ENCODE measurements at places on chromosomes 13 and 19. TPM values are rescaled to one million over a fixed set of nuclear protein-coding genes. Genes with fewer than 3 reads are reported as not detected.

RAB3A gene
- 2.3 TPM for polyA plus RNA-seq

ZSCAN4 gene
- not detected for polyA plus RNA-seq

ZIC5 gene
- not detected for polyA plus RNA-seq

ZNF730 gene
- polyA plus RNA-seq, result not detected

PRKCG gene
- 0.99 TPM for polyA plus RNA-seq

SYT3 gene
- 0.94 TPM for polyA plus RNA-seq

EFNA2 gene
- polyA plus RNA-seq, result not detected

ZNF8 gene
- 1.4 TPM for polyA plus RNA-seq

DPF1 gene
- 0.19 TPM for polyA plus RNA-seq

TTC9B gene
- polyA plus RNA-seq, result not detected

GRCh38 chr13:99290894-99291293 lies 16.3 kb downstream of the GPR183 start:
- no peak overlapping the region for H3K27ac ChIP-seq
- H3K27me3 ChIP-seq, result no peaks in the 10 kb centered on the region
- no peaks in the 10 kb centered on the region for H3K36me3 ChIP-seq
- no peak overlapping the region for H3K4me3 ChIP-seq
- H3K4me1 ChIP-seq, result no peaks in the 10 kb centered on the region

DNA sequence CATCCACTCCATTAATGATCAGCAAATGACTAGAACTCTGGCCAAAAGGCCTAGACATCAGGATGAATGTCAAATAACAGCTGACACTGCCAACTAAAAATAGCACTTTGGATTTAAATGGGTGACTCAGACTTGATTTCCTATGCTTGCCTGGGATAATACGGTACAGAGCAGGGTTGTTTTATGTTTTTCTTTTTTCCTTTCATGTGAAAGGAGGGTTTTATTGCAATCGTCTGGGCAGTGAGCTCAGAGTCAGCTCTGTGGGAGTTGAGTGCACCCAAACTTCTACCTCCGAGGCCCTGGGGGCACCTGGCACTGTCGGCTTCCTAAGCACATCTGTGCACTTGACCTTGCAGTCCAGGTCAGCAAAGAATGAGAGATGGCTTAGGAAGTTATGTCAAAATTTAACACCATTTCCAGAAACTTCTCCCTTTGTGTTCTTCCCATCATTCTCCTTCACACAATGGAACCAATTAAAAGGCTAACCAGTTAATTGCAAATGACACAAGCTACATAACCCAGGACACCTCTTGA lies 134.1 kb downstream of the LACC1 start:
- H3K27ac ChIP-seq, result peak overlapping the region; percentile 36
- no peaks in the 10 kb centered on the region for H3K27me3 ChIP-seq
- no peaks in the 10 kb centered on the region for H3K36me3 ChIP-seq
- no peak overlapping the region for H3K4me3 ChIP-seq

GRCh38 chr19:54670576-54671357 lies 8.0 kb downstream of the LILRB4 start:
- H3K4me3 ChIP-seq, result no peak overlapping the region
- H3K4me1 ChIP-seq, result no peaks in the 10 kb centered on the region
- H3K27ac ChIP-seq, result no peak overlapping the region
- no peaks in the 10 kb centered on the region for H3K36me3 ChIP-seq
- DNase-seq, result no peak
- no peaks in the 10 kb centered on the region for H3K27me3 ChIP-seq

GRCh38 chr19:782185-782877 lies 14.9 kb upstream of the PTBP1 start:
- no peaks in the 10 kb centered on the region for H3K36me3 ChIP-seq
- H3K27me3 ChIP-seq, result no peaks in the 10 kb centered on the region
- DNase-seq, result no peak
- no peak overlapping the region for H3K4me3 ChIP-seq
- H3K4me1 ChIP-seq, result no peaks in the 10 kb centered on the region

- H3K27me3 ChIP-seq, result no peaks in the 10 kb centered on the region
- no peaks in the 10 kb centered on the region for H3K36me3 ChIP-seq
- peaks cover 15% of the 10 kb centered on the region for H3K4me1 ChIP-seq
- H3K4me3 ChIP-seq, result no peak overlapping the region
- no peak for DNase-seq
These were observed 5.6 kb downstream of the PCID2 start for GRCh38 chr13:113202912-113203311.

- H3K36me3 ChIP-seq, result peaks cover 54% of the 10 kb centered on the region
- H3K27me3 ChIP-seq, result no peaks in the 10 kb centered on the region
- no peak for DNase-seq
- H3K4me1 ChIP-seq, result no peaks in the 10 kb centered on the region
- H3K27ac ChIP-seq, result no peak overlapping the region
These were observed 27.9 kb downstream of the PLEKHJ1 start for GRCh38 chr19:2207991-2208860.

DNA sequence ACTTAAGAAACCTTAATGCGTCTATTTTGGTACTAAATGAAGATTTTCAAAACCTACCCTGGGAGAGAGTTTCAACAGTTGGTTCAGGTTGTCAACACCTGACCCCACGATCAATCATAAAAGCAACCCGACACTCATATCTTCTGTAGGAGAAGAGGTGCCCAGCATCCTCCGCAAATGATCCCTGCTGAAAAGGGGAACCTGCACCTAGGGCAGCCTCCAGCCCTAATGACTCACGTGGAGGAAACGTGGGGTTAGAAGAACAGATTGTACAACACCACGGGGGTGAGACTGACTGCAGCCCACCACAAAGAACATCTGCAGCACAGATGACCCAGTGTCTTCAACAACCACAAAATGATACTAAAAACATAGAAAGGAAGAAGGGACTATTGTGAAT lies 116.3 kb downstream of the RAB20 start:
- H3K4me3 ChIP-seq, result no peak overlapping the region
- no peaks in the 10 kb centered on the region for H3K4me1 ChIP-seq
- no peak overlapping the region for H3K27ac ChIP-seq
- no peak for DNase-seq

DNA sequence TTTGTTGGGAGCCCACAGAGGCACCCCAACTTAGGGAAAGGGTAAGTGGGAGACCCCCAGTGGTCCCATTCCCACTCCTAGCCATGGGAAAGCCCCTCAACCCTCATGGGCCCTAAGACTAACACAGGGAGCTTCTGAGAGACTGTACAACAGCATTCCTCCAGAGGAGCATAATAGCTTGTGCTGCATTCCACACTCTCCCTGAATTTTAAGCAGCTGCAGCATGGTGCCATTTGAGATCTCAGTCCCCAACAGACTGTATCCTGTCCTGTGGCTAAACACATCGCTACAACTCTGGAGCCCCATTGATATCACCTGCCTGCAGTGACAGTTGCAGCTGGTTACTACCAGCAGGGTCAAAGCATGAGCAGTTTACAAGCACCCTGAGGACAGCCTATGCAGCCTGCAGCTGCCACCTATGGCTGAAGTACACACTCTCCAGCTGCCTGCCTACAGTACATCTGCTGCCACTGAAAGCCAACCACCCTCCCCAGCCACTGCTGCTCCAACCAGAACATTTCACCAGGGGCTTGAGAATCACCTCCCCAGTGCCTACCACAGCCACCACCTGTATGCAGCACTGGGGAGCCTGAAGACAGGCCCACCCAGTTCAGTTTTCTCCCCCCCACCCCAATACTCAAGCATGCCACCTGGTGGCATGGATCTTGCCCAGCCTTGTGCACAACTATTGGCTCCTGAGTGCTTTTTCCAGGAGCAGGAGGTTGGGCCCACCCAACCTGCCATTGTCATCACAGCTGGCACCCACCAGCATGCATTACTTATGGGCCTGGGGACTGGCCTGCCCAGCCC lies 557.3 kb downstream of the GPC5 start:
- no peaks in the 10 kb centered on the region for H3K27me3 ChIP-seq
- no peak for DNase-seq
- no peaks in the 10 kb centered on the region for H3K36me3 ChIP-seq
- H3K4me3 ChIP-seq, result no peak overlapping the region

DNA sequence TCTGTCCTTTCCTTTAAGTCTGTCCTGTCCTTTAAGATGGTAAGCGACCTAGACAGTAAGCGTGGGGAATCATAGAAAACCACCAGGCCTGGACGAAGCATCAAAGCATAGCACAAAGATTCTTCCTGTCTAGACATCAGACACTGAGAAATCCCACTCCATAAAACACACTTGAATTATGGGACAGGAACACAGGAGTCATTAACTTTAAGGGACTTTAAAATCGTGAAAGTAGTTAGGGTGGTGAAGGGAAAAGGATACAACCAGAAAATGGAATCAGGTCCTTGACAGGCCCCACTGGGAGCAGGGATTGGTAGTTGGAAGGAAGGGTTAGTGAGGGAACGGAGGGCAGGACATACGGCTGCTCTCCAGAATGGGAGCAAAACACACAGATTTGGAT lies 31.6 kb upstream of the C1QTNF9 start:
- peaks cover 4% of the 10 kb centered on the region for H3K36me3 ChIP-seq
- H3K4me1 ChIP-seq, result peaks cover 4% of the 10 kb centered on the region
- H3K27ac ChIP-seq, result no peak overlapping the region
- no peak overlapping the region for H3K4me3 ChIP-seq

DNA sequence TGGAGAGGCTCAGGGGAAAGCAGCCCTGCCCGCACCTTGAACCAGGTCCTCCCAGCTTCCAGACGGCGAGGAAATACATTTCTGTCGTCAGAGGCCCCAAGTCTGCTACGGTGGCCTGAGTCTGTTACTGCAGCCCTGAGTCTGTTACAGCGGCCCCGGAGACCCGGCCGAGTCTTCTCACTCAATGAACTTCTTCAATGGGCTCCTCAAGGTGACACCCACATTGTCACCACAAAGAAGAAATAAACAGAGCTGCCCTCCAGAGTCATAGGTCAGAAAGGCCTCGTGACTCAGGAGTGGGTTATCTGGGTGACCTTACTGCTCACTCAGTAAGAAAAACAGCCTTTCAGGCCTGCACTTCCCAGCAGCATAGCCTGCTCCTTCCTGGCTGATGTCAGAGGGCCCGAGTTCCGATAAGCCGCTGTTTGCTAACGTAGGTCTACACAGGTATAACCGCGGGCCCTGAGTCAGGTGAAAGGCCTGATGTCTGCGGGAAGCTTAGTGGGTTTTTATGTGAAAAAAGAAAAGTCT lies 66.9 kb upstream of the TM9SF2 start:
- H3K27ac ChIP-seq, result no peak overlapping the region
- H3K36me3 ChIP-seq, result no peaks in the 10 kb centered on the region
- no peak overlapping the region for H3K4me3 ChIP-seq

- H3K27ac ChIP-seq, result no peak overlapping the region
- H3K4me3 ChIP-seq, result no peak overlapping the region
- no peaks in the 10 kb centered on the region for H3K4me1 ChIP-seq
- no peaks in the 10 kb centered on the region for H3K36me3 ChIP-seq
- DNase-seq, result no peak
- no peaks in the 10 kb centered on the region for H3K27me3 ChIP-seq
These were observed 59.4 kb downstream of the ZNF708 start for GRCh38 chr19:21269813-21270212.

- H3K4me1 ChIP-seq, result no peaks in the 10 kb centered on the region
- no peak overlapping the region for H3K4me3 ChIP-seq
- DNase-seq, result no peak
- no peak overlapping the region for H3K27ac ChIP-seq
These were observed 164.6 kb downstream of the KLF5 start for GRCh38 chr13:73223372-73223781.

- H3K4me1 ChIP-seq, result no peaks in the 10 kb centered on the region
These were observed 33.4 kb downstream of the RFX2 start for GRCh38 chr19:6076675-6077463.

GRCh38 chr13:100883453-100883852 lies 208.9 kb upstream of the TMTC4 start:
- no peak overlapping the region for H3K4me3 ChIP-seq
- H3K4me1 ChIP-seq, result no peaks in the 10 kb centered on the region
- H3K27me3 ChIP-seq, result no peaks in the 10 kb centered on the region
- H3K27ac ChIP-seq, result no peak overlapping the region

- no peak overlapping the region for H3K4me3 ChIP-seq
- no peaks in the 10 kb centered on the region for H3K4me1 ChIP-seq
- no peak overlapping the region for H3K27ac ChIP-seq
- no peaks in the 10 kb centered on the region for H3K36me3 ChIP-seq
- H3K27me3 ChIP-seq, result no peaks in the 10 kb centered on the region
These were observed 79.1 kb upstream of the GPR12 start for GRCh38 chr13:26839682-26840081.

DNA sequence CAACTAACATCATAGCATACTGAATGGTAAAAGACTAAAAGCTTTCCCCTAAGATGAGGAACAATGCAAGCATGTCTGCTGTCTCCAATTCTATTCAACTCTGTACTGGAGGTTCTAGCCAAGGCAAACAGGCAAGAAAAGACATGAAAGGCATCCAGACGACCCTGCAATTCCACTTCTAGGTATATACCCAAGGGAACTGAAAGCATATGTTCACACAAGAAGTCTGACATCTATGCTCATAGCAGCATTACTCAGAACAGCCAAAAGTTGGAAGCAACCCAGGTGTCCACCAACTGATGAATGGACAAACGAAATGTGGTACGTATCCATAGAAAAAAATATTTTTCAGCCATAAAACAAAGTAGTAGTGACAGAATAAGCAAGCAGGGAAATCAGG lies 39.1 kb downstream of the PEPD start:
- H3K4me3 ChIP-seq, result no peak overlapping the region
- no peaks in the 10 kb centered on the region for H3K36me3 ChIP-seq
- no peaks in the 10 kb centered on the region for H3K4me1 ChIP-seq
- H3K27me3 ChIP-seq, result no peaks in the 10 kb centered on the region
- DNase-seq, result no peak
- no peak overlapping the region for H3K27ac ChIP-seq

GRCh38 chr13:21694831-21695230 lies 24.0 kb downstream of the FGF9 start:
- H3K36me3 ChIP-seq, result no peaks in the 10 kb centered on the region
- no peak overlapping the region for H3K27ac ChIP-seq
- H3K4me1 ChIP-seq, result no peaks in the 10 kb centered on the region
- H3K4me3 ChIP-seq, result no peak overlapping the region
- DNase-seq, result no peak
- no peaks in the 10 kb centered on the region for H3K27me3 ChIP-seq

DNA sequence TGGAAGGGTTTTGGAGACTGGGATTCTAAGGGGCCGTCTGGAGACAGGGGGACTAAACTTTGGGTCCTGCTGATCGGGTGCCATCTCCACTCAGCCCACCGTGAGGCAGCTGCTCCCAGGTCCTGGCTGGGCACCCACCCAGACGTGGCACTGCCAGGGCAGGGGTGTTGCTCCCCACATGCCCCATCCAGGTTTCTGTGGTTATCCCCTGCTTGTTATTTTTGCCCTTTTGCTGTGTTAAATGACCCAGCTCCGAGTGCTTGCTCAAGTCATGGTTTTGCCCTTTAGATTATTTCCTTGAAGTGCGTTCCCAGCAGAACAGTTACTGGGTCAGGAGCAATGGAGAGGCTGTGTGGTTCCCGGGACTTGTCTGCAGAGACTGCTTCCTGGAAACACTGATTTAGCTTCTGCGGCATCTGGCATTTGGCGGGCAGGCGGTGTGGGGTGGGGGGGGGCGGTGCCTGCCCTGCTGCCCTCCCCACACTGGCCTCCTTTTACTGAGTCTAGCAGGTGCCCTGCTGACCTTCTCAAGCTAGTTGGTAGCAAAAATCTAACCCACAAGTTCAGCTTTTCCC lies 1.9 kb downstream of the RAB11B start:
- peak overlapping the region; percentile 100 for H3K27ac ChIP-seq
- DNase-seq, result peak; percentile 69
- H3K36me3 ChIP-seq, result no peaks in the 10 kb centered on the region

- no peaks in the 10 kb centered on the region for H3K27me3 ChIP-seq
- H3K36me3 ChIP-seq, result no peaks in the 10 kb centered on the region
- H3K4me3 ChIP-seq, result no peak overlapping the region
- H3K4me1 ChIP-seq, result no peaks in the 10 kb centered on the region
These were observed 86.3 kb downstream of the LRCH1 start for GRCh38 chr13:46639033-46639981.

Measured in pancreas (tissue), 10 donors.